ENCODE measurements at places on chromosomes 1 and 21. TPM values are rescaled to one million over a fixed set of nuclear protein-coding genes. Genes with fewer than 3 reads are reported as not detected.

Gene ZNF436
- total RNA-seq, result 40.2 TPM

Gene TESK2
- 12.3 TPM for total RNA-seq

Gene FCRL5
- 3.8 TPM for total RNA-seq

Gene PCNX2
- total RNA-seq, result 49.8 TPM

Gene RAB25
- 182 TPM for total RNA-seq

Gene TMIGD3
- 1.2 TPM for total RNA-seq

Gene C1orf115
- total RNA-seq, result 13.1 TPM

Gene SLC9C2
- not detected for total RNA-seq

Gene TUFT1
- total RNA-seq, result 29.5 TPM

Gene FCRL1
- 0.21 TPM for total RNA-seq

Gene TDRD5
- total RNA-seq, result 1.0 TPM

Gene COL9A2
- total RNA-seq, result 27.1 TPM

Gene MIXL1
- 0.52 TPM for total RNA-seq

Gene TPM3
- 242 TPM for total RNA-seq

Gene CFHR4
- total RNA-seq, result not detected

Gene CFHR3
- 1.1 TPM for total RNA-seq

Gene PLPPR4
- 5.1 TPM for total RNA-seq

Gene CD34
- 40.9 TPM for total RNA-seq

Gene OLFML3
- 43.5 TPM for total RNA-seq

Gene UTP11
- 34.2 TPM for total RNA-seq

Gene FAM72D
- 0.49 TPM for total RNA-seq

Gene BARHL2
- not detected for total RNA-seq

Gene NUDC
- total RNA-seq, result 56.1 TPM

Gene CFAP141
- not detected for total RNA-seq

Gene ADGRL4
- total RNA-seq, result 31.7 TPM

Gene FNBP1L
- 53.2 TPM for total RNA-seq

Gene PRDM16
- 15.9 TPM for total RNA-seq

Gene TIE1
- 21.4 TPM for total RNA-seq

Gene SIK1
- 29.2 TPM for total RNA-seq

Gene HES3
- total RNA-seq, result not detected

Gene VAV3
- 57.5 TPM for total RNA-seq

Gene ASCL5
- not detected for total RNA-seq

Gene SLAMF9
- not detected for total RNA-seq

Gene GNG4
- total RNA-seq, result not detected

Gene CAMTA1
- 88.1 TPM for total RNA-seq

Gene PIK3R3
- 55.8 TPM for total RNA-seq

Gene B3GALT5
- 21.9 TPM for total RNA-seq

Gene PLEKHA6
- total RNA-seq, result 61.5 TPM

Gene WNT4
- 3.7 TPM for total RNA-seq

Gene LAMTOR5
- total RNA-seq, result 119 TPM

Gene GUCA2A
- not detected for total RNA-seq

Gene CHAF1B
- 2.4 TPM for total RNA-seq

Gene S100A5
- 0.86 TPM for total RNA-seq

Gene SGIP1
- total RNA-seq, result 15.8 TPM

Gene KRTAP8-1
- total RNA-seq, result not detected

Gene GJB5
- total RNA-seq, result 8.5 TPM

Gene ATAD3C
- total RNA-seq, result 8.0 TPM

Gene MROH9
- not detected for total RNA-seq

Gene NBPF4
- 0.34 TPM for total RNA-seq

Gene SERBP1
- total RNA-seq, result 174 TPM

Gene SH2D1B
- 0.16 TPM for total RNA-seq

Gene FAM163A
- 0.16 TPM for total RNA-seq

Gene TAS1R3
- total RNA-seq, result 0.42 TPM

Gene PTPN22
- total RNA-seq, result 5.2 TPM

Gene CR1L
- total RNA-seq, result not detected

Gene TLCD4
- total RNA-seq, result 18.2 TPM

Measured in ureter (tissue), 1 donor.